Cortex of kidney (tissue), 1 donor: ENCODE measurements at places on chromosomes 12 and 14.

- DNase-seq = no peak
These were observed 409.3 kb downstream of the BCAT1 start for GRCh38 chr12:24539646-24540045.

DNA sequence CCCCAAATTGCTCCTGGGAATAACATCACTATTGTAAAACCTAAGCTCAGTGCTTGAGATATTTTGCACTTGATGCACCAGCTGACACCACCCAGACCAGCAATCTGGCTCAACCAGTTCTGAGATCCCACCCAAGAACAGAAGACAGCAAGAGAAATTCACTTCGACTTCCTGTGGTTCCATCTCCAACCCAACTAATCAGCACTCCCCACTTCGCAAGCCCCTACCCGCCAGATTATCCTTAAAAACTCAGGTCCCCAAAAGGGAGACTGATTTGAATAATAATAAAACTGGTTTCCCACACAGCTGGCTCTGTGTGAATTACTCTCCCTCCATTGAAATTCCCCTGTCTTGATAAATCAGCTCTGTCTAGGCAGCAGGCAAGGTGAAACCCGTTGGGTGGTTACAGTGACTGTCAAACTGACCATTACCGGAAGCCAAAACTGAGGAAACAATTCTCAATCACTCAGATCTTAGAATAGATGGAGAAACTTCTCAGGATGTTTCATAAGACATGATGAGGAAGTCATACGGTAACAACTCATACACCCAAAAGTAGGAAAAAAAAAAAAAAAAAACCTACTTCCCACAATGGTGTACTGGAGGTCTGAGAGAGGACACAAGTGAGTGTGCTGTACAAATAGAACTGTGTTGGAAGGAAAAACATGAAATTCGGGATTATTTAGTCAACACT, 92.4 kb downstream of the TMTC1 start:
- DNase-seq = no peak

DNA sequence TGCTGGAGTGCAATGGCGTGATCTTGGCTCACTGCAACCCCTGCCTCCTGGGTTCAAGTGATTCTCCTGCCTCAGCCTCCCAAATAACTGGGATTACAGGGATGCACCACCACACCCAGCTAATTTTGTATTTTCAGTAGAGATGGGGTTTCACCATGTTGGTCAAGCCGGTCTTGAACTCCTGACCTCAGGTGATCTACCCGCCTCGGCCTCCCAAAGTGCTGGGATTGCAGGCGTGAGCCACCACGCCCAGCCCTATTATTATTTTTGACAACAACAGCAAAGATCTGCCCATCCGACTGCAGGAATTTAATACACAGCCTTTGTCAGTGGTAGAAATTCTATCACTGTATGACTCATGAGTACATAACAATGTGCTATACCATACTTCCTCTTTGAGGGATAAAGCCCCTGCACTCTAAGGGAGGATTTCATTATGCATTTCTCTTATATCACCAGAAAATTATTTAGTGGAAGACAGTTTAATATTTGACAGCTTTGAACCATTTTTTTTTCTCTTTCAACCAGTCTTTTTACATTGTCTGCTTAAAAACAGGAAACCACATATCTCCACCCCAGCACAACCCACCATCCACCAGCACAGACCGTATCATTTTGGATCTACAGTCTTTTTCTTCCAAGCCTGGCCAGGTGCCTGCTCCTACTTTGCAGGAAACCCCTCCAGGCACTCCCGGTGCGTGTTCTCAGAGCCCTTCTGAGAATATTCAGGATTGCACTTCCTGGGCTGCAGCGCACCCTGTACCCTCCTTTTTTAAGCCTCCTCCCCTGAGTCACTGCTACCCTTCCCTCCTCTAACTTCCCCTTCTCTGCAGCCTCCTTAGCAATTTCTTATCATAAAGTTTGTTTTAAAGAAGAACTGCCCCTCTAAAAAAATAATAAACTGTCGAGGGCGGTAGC, 594 bp downstream of the ARHGDIB start:
- DNase-seq = no peak

- DNase-seq = no peak
These were observed 4.6 kb downstream of the AP1G2 start for GRCh38 chr14:23562822-23563472.

GRCh38 chr14:34032720-34033119, 81.8 kb upstream of the EGLN3 start:
- no peak for DNase-seq

- no peak for DNase-seq
These were observed 44.6 kb downstream of the CACNA2D4 start for GRCh38 chr12:1873531-1874510.

GRCh38 chr14:49921401-49921800, 28.5 kb downstream of the ARF6 start:
- no peak for DNase-seq

DNA sequence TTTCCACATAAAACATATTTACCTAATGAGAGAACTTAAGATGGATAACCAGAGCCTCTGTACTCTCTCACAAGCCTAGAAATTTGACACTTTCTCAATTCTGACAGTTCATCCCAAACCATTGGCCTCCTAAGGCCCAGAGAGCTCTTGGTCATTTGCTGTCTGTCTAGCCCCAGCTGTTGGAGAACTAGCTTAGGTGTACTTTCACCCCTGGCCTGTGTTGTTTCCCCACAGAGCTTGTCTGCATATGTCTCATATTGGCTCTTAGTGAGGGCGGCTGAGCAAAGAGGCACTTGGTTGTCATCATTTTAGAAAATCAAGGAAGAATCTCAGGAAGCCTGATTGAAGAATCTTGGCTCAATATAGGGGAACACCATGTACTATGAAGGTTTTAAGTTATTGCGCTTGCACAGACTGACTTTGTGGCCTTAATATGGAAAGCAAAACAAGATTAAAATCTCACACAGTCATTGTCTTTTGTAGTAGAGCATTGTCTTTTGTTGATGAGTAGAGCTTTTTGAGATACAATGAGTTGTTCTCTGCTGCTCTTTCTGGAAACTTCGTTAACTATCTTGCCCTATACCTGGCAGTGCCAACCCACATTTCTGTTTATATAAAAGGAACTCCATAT, 324.6 kb downstream of the RAD51B start:
- no peak for DNase-seq

- DNase-seq = no peak
These were observed 685 bp upstream of the CDH24 start for GRCh38 chr14:23057757-23058653.

GRCh38 chr12:14390870-14391530, 25.5 kb downstream of the ATF7IP start:
- no peak for DNase-seq

GRCh38 chr14:22313172-22313801, 275.7 kb downstream of the DAD1 start:
- no peak for DNase-seq

DNA sequence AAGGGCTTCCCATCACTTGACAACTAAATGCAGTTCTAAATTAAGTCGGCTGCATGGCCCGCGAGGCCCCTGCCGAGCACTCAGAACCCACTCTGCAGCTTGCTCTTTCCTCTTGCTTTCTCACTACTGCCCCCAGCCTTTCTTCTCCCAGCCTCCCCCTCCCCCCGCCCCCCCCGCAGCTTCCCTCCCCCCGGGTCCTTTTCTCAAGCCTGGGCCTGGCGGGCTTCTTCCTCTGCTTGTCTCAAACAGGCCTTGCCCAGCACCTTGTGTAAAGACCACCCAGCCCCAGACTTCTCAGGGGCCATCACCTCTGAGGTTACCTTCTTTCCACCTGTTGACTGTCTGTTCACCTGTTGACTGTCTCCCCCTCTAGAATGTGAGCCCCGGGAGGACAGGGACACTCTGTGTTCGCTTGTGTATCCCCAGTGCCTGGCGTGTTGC, 1.1 kb downstream of the CYP46A1 start:
- no peak for DNase-seq

- DNase-seq = no peak
These were observed 210.9 kb downstream of the MED13L start for GRCh38 chr12:116066381-116067230.
